ENCODE measurements at places on chromosomes 1 and 21. TPM values are rescaled to one million over a fixed set of nuclear protein-coding genes. Genes with fewer than 3 reads are reported as not detected.

DNA sequence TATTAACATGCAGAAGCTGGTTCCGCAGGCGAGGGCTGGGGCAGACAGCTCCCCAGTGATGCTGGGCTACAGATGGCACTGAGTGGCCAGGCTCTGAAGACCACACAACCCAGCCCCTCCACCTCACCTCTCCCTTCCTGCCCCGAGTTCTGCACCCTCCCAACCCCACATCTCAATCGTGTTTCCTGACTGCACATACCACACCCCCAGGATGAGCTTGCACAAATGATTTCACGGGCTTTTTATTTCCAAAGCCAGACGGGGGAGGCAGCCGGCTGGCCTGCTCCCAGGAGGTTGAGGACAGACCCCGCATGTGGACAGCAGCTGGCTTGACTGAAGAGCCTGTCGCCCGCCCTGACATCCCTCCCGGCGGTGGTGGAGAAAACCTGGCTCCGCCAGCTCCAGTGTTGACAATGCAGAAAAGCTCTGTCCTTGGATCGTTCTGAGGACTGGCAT is 21.4 kb upstream of the ALDH4A1 start:
- no peak for DNase-seq

GRCh38 chr21:40422896-40423635 is 423.9 kb downstream of the DSCAM start:
- no peak for DNase-seq

GRCh38 chr1:165629848-165630628 is 996 bp upstream of the MGST3 start:
- DNase-seq, result no peak

GRCh38 chr1:240526312-240526711 is 85.6 kb downstream of the GREM2 start:
- DNase-seq, result no peak

DNA sequence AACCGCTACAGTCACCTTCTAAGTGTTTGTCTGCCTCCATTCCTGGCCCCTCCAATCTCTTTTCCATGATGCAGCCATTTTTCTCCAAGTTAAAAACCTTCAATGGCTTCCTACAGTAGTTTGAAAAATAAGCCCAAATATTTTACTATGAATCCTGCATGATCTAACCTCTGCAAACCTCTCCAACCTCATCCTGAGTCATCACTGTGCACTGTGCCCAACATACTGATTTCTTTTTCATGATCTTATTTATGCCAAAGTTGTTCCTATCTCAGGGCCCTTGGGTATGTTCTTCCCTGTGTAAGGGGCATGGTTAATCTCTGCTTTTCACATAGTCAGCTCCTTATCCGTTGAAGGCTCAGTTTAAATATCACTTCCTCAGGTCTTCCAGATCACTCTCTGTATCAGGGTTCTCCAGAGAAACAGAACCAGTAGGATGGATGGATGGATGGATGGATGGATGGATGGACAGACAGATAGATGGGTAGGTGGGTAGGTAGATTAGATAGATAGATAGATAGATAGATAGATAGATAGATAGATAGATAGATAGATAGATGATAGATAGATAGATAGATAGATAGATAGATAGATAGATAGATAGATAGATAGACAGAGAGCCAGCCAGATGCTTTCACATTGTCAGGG is 18.1 kb upstream of the PTPN14 start:
- DNase-seq, result no peak

- no peak for DNase-seq
Measured at GRCh38 chr1:195251900-195252299, 1356.3 kb downstream of the KCNT2 start.

DNA sequence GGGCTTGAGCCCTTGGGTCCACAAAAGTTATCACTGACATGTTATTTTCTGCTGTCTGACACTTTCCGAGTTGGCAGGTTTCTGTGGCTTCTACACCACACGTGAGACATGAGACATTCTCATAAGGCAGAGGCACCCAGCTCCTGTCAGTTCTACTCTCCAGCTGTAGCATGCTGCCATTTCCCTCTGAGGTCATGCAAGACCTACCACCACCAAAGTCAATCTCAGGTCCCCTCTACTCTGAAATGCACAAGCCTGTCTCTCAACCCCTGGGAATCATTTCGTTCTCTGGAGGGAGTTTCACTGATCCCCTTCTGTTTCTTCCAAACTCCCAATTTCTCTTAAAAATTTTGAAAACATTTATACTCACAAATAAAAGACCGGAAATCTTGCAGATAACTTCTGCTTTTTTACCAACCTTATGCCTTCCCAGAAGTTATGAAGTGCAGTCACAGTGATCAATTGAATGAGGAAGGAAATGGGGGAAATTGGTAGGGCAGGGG is 39.5 kb upstream of the CR2 start:
- DNase-seq, result no peak

GRCh38 chr1:213973129-213973528 is 14.6 kb upstream of the PROX1 start:
- DNase-seq, result no peak

- peak; percentile 24 for DNase-seq
Measured at GRCh38 chr1:53366901-53367502, 39.1 kb upstream of the LRP8 start.

GRCh38 chr1:59432531-59433439 is 135.9 kb downstream of the FGGY start:
- DNase-seq, result no peak

DNA sequence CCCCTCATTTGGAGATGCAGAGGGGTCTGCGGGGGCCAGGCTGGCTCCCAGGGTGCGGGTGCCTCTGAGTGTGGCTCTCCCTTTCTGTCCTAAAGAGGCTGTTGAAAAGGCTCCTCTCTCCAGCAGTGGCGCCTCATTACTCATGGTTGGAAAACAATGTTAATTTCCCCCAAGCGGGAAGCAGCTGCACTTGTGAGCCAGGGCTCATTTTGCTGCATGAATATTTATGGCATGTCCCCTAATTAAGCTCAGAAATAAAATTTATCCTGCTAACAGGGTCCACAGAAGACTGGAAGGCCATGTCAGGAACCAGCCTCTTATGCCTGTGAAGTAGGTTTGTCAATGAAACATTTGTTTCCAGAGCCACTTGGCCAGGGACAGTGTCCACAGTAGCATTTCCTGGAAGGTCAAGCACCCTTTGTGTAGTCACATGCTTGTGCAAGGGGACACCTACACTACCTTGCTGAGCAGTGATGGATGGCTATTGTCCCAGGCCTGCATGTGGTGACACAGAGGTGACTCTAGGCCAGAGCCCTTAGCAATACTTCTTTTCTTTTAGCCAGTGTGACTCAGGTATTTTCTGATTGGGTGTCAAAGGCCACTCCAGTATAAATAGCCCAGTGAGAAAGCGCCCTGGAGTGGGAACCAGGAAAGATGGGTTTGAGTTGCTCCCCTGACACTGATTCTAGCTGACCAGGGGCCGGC is 259.0 kb downstream of the FOXD2 start:
- peak; percentile 27 for DNase-seq

DNA sequence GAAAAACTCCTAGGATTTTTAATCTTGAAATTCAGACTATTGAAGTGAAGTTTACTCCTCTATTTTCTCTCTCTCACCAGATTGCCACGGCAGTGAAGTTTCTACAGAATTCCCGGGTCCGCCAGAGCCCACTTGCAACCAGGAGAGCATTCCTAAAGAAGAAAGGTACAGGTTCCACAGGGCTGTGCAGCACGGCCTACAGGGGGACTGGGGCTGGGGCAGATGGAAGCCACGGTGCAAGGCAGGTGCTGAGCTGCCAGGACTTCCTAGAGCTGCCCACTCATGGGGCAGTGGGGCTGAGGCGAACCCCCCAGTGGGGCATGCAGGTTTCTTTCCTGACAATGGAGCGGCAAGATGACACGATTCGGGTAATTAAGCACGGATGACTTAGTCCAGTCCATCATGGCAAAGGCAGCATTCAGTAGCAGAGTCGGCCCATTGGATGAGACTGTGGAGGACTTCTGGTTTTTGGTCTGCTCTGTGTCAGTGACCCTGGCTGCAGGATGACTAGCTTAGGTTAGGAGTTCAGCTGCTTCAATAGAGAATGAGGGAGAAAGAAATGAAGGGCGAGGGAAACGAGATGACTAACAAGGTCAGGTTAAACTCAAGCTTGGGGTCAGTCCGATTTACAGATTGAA is 61.5 kb downstream of the PEX14 start:
- no peak for DNase-seq

DNA sequence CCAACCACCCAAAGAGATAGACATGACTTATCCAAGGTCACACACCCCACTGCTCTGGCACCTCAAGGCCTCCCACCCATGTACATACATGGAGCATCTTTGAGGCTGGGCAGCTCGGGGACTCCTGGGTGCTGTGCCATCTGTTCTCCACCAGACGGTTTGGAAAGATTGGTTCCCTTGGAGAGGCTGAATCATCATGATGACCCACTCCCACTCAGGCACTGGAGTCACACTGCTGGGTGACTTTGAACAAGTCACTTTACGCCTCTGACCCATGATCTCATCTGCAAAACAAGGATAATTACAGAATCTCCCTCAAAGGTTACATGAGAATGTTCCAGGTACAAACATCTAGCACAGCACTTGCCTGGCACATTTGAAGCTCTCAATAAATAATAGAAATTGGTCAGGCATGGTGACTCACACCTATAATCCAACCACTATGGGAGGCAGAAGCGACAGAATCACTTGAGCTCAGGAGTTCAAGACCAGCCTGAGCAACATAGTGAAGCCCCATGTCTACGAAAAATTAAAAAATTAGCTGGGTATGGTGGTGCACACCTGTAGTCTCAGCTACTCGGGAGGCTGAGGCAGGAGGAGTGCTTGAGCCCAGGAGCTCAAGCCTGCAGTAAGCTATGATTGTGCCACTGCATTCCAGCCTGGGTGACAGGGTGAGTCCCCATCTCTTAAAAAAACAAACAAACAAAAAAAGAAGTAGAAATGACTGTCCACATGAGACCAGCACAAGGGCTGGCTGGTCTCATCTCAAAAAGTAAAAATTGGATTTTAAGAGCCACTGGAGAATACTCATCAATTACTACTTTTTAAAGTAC is 74.9 kb downstream of the RRAGC start:
- no peak for DNase-seq

DNA sequence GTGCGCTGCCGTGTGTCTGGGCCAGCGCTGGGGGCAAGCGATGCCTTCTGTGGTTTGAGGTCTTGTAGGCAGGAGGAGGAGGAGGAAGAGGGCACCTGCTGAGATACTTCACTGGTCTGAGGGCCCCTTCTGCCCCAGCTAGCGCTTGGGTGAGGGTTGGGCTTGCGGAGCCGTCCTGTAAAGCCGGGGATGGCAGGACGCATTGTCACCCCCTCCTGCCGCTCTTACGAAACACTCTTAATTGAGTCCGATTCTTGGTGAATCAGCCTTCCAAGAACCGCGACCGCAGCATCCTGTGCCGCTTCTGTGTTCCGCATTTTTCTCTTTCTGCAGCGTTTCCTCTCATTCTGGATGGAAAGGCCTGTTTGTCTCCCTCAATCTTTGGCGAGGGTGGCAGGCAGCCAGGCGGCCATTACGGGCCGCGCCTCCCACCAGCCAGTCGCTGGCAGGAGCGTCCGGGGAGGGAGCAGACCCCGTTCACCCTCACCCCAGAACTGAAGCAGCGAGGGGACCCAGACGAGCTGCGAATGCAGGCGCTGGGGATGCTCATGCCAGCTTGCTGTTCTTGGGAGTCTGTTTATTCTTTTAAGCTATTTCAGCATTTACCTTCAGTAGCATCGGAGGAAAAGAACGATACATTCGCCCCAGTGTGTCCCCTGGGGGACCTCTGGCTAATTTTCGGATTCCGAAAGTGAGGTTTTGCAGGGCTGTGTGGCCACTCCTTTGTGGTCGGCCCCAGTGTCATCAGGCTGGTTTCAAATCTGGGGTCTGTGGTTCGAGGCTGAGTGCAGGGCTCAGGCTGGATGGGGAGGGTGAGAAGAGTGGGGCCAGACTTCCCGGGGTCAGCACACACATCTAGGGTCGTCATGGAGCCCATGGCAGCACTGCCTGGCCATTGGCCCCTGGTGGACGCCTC is 62.7 kb downstream of the SKI start:
- DNase-seq, result peak; percentile 96

GRCh38 chr1:9235096-9235459 is 504 bp downstream of the H6PD start:
- peak; percentile 72 for DNase-seq

DNA sequence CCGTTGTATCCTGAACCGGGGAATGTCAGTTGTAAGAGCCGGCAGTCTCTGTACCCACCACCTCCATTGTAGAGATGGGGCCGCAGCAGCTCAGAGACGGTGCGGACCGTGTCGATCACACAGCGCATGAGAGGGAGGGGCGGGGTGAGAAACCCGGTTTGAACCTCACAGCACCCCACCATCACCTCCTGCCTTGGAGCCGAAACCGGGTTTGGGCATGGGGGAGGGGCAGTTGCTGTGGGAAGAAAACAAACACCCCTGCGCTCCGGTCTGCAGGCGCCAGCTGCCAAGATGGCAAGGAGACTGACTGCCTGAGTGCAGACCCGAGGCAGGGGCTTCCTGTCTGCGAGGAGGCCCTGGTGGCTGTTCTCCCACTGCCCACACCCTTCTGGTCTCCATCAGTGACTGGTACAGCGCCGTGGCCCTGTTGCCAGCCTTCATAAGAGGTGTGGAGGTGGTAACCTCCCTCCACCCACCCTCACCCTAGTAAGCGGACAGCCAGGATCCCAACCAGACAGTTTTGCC is 69.2 kb upstream of the SSBP3 start:
- no peak for DNase-seq

- DNase-seq, result no peak
Measured at GRCh38 chr1:48062353-48062752, 65.2 kb upstream of the TRABD2B start.

GRCh38 chr1:13770743-13771142 is 70.8 kb downstream of the PRDM2 start:
- no peak for DNase-seq

- no peak for DNase-seq
Measured at GRCh38 chr1:109516872-109517271, 7.3 kb upstream of the AMIGO1 start.

GRCh38 chr1:203308328-203308922 is 3.1 kb downstream of the BTG2 start:
- no peak for DNase-seq

DNA sequence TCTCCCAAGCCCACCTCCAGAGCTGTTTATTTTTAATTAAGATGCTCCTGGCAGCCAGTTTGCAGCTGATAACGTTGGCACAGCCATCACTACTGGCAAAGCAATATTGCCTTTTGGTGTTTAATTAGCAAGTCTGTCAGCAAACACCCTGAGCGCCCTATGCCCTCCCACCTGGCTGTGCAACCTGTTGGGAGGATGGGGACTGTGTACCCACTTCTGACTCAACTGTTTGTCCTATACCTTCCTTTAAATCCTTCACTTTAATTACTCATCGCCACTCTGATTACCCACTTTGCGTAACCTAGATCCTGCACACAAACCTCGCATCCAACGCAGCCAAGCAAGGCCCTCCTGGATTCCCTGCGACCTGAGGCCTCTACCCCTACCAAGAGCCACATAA is 67.1 kb downstream of the BCAR3 start:
- DNase-seq, result no peak

Gene GPR153
- total RNA-seq, result not detected

Gene ESRRG
- not detected for total RNA-seq

Gene OR2T29
- not detected for total RNA-seq

Gene PCBP3
- total RNA-seq, result 29.4 TPM

Gene HSD17B7
- total RNA-seq, result 12.3 TPM

Gene WNT2B
- total RNA-seq, result 8.7 TPM
